CD4-positive, alpha-beta T cell treated with Interleukin-17A for 1 hour (primary cell): ENCODE measurements at places on chromosomes 2 and 18.

DNA sequence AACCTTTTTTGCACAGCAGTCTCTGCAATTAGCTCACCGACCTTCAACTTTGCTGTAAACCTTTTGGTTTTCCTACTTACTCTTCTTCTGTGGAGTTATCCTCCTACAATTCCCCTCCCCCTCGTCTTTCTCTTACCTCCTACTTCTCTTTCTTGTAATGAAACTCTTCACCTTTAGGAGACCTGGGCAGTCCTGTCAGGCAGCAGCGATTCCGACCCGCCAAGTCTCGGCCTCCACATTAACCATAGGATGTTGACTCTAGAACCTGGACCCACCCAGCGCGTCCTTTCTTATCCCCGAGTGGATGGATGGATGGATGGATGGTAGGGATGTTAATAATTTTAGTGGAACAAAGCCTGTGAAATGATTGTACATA, 8.3 kb downstream of the TBR1 start:
- DNase-seq, result no peak

DNA sequence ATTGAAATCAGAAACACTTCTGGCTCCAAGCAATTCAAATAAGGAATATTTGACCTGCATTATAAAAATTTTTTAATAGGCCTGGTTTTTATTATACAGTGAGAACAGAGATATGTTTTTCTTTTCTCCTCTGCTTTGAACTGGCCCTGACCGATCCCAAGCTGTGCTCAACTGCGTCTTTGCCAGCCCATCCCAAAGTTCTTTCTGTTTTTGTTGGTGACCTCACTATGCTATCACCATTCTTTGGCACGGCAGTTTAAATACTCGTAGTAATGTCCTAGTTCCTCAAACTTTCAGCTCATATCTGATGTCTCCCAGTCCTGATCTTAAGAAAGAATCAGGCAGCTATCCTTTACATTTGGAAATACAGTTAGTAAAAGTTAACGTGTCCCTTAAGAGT, 42.3 kb upstream of the NETO1 start:
- DNase-seq, result no peak

DNA sequence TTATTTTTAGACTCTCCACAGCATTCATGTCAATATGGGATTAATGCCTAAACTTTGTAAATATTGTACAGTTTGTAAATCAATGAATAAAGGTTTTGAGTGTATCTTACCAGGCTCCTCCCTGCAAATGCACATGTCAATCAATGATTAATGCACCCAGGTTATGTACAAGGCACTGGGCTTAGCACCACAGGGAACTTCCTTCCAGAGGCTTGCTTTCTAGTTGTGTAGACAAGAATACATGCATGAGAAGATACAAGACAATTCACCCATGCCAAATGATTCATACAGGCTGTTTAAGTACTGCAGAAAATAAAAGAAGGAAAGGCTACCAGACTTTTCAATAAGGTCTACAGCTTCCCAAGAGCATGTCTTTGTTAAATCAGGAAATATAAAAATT, 114.1 kb downstream of the MMADHC start:
- no peak for DNase-seq

GRCh38 chr18:10804126-10804525, 278.3 kb downstream of the NAPG start:
- DNase-seq, result no peak

- no peak for DNase-seq
These were observed 139.2 kb downstream of the BCL2 start for GRCh38 chr18:63180321-63180720.

DNA sequence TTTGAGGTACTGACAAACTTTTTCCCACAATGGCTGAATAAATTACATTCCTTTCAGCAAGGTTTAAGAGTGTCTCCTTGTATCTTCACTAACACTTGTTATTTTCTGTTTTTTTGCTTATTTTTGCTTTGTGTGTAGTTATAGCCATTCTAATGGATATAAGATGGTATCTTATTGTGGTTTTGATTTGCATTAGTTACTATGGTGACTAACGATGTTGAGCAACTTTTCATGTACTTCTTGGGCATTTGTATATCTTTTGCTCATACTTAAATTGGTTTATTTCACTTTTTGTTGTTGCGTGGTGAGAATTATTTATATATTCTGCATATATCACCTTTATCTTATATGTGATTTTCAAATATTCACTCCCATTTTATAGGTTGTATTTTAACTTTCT, 79.9 kb upstream of the FSIP2 start:
- no peak for DNase-seq

DNA sequence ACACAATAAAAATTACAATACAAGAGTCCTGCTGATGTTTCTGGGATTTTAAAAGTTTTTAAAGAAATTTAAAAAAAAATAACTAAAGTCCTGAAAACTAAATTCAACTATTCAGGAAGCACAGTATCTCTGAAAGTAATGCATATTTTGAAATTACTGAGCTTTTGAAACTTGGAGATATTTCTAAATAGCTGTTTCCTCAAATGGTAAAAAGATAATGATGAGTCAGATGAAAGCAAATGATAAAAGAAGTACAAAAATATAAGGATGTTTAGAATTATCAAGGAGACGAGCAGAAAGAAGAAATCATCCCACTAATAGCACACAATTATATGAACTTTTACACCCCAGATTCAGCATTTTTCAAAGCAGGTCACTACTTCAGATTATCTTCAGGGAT, 90.2 kb upstream of the SLC25A52 start:
- no peak for DNase-seq

DNA sequence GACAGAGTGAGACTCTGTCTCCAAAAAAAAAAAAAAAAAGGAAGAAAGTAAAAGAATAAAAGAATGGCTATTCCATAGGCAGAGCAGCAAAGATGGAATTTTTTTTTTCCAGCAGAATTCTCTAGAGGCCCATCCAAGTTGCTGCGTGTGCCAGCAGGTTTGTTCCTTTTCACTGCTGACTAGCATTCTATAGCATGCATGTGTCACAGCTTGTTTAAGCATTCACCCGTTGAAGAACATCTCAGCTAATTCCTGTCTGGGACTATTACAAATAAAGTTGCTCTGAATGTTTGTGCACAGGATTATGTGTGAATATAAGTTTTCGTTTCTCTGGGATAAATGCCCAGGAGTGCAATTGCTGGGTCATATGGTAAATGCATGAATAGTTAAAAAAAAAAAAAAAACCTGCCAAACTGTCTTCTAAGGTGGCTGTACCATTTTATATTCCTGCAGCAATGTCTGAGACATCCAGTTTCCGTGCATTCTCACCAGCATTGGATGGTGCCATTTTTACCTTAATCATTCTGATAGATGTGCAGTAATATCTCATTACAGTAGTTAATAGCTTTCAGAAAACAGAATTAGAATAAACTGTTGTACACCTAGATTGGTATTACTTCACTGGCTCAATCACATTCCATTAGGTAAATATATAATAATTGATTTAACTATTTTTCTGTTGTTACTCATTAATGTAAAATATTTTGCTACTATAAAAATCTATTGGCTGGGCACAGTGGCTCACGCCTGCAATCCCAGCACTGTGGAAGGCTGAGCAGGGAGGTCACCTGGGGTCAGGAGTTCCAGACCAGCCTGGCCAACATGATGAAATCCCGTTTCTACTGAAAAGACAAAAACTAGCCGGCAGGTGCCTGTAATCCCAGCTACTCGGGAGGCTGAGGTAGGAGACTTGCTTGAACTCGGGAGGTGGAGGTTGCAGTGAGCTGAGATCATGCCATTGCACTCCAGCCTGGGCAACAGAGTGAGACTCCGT, 47.5 kb upstream of the ASAP2 start:
- no peak for DNase-seq

DNA sequence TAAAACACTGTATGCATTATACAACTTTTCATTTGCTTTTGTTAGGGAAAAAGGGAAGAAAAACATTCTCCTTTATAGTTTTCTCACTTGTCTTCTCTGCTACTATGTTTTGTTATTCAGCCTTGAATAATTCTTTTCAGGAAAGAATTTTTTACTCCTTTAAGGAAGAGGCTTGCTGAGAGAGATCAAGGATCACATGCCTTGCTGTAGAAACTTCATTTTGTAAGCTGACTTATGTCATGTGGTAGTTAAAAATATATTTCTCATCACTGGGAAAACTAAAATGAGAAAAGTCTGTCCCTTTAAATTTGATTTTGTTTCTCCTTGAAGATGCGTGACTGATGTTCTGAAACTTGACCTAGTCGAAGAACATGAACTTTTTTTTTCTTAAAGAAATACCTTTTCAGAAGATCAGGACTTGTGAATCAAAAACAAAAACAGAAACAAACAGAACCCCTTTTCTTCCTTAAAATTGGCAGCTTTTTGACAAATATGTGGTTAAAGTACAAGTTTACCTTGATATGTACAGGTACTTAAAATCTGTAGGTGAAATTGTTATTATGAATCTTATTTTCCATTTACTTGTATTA, 145.1 kb downstream of the COMMD1 start:
- DNase-seq, result no peak

GRCh38 chr2:36433311-36434217, 78.0 kb downstream of the CRIM1 start:
- DNase-seq, result no peak

- DNase-seq, result no peak
These were observed 203.3 kb downstream of the CELF4 start for GRCh38 chr18:37362158-37362890.
